ENCODE measurements at places on chromosomes 12 and 14.
A peak's percentile ranks its signal among the peaks of the same experiment; 100 is the strongest.

DNA sequence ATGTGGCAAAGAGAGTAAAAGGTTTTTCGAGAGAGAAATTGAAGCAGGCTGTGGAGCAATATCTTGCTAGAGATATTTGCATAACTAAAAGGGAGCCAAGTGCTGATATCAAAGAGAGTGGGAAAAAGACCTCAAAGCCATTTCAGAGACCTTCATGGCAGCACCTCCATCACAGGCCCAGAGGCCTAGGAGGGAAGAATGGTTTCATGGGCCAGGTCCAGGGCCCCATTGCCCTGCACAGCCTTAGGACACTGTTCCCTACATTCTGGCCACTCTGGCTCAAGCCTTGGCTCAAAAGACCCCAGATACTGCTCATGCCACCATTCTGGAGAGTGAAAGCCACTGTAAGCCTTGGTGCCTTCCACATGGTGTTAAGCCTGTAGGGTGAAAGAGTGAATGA lies 50.0 kb upstream of the LYZ start:
- H3K27ac ChIP-seq, result no peak overlapping the region
- no peaks in the 10 kb centered on the region for H3K4me1 ChIP-seq
- H3K4me3 ChIP-seq, result no peak overlapping the region
- no peaks in the 10 kb centered on the region for H3K36me3 ChIP-seq
- DNase-seq, result no peak

- no peaks in the 10 kb centered on the region for H3K4me1 ChIP-seq
- no peak overlapping the region for H3K27ac ChIP-seq
- no peaks in the 10 kb centered on the region for H3K27me3 ChIP-seq
- H3K4me3 ChIP-seq, result no peak overlapping the region
- no peak for DNase-seq
- no peaks in the 10 kb centered on the region for H3K36me3 ChIP-seq
Measured at GRCh38 chr12:2409656-2410265, 357.0 kb downstream of the CACNA1C start.

GRCh38 chr12:2393996-2394395 lies 341.2 kb downstream of the CACNA1C start:
- no peaks in the 10 kb centered on the region for H3K4me1 ChIP-seq
- DNase-seq, result no peak
- H3K27ac ChIP-seq, result no peak overlapping the region
- no peaks in the 10 kb centered on the region for H3K27me3 ChIP-seq
- no peak overlapping the region for H3K4me3 ChIP-seq

DNA sequence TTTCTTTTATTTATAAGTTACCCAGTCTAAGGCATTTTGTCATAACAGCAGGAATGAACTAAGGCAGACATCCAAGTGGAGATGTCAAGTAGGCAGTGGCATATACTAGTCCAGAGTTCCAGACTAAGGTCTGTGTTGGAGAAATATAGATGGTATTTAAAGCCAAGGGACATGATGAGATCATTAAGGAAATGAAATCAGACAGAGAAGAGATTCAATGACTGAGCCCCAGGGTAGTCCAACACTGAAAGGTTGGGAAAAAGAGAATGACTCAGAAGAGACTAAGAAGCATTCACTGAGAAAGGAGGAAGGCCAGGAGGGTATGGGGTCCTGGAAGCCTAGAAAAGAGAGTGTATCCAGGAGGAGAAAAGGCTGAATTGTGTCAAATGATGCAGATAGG lies 442.2 kb upstream of the CCDC196 start:
- H3K27me3 ChIP-seq, result no peaks in the 10 kb centered on the region
- DNase-seq, result no peak
- no peak overlapping the region for H3K27ac ChIP-seq
- no peak overlapping the region for H3K4me3 ChIP-seq
- no peaks in the 10 kb centered on the region for H3K36me3 ChIP-seq

DNA sequence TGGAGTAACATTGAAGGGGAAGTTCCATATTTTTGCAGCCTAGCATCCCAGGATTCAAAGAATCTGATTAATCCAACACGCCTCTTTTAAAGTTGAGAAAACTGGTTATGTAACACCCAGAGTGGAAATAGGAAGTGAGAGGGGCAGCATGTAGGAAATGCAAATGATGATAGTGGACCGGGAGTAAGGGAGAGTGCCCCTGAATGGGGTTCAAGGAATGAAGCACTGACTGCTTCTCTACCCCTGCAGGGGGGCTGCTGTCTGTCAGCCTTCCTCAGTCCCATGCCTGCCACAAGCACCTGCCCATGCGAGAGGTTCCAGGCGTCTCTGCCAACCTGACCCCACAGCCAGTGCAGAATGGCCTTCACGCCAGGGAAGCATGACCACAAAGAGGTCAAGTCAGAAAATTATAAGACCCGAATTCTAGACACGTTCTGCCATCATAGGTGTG lies 126.5 kb upstream of the CCND2 start:
- no peak overlapping the region for H3K4me3 ChIP-seq
- H3K36me3 ChIP-seq, result no peaks in the 10 kb centered on the region
- H3K27ac ChIP-seq, result peak overlapping the region; percentile 75
- H3K27me3 ChIP-seq, result no peaks in the 10 kb centered on the region
- DNase-seq, result no peak
- H3K4me1 ChIP-seq, result peaks cover 76% of the 10 kb centered on the region
